ENCODE measurements at places on chromosomes 1 and 21.

DNA sequence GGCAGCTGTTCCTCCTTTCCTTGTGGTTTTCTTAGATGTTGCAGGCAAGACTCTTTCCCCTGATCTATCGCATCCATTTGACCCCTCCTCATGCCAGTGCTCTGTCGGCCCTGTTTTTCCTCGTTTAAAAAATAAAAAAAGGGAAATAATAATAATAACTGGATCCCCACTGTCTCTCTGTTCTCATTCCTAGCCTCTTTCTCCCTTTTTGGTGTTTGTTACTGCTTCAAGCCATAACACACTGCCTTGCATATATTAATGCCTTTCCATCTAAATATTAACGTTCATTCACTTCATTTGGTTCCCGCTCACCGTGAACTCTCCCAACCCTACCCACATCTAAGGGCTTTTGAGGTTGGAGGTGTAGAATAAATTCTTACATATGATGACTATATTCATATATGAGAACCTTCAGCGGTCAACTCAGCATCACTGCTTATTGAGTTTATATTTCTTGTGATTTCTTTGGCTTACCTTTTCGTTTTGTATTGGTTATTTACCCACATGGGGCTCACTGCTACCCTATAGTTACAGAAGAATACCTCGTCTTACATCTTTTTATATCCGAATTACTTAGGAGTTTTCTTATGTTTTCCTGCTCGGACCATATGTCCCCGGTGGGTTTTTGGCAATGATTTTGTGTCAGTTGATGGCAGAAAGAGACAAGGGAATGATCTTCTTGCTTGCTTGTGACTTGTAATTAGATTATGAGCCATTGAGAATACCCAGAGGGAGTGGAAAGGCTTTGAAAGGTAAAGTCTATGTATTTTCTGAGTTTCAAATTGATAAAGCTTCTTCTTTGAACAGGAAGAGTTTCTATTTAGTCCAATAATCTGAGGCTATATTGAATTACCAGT is 805 bp downstream of the ATG4C start:
- no peak for DNase-seq

GRCh38 chr21:32383812-32384211 is 9.0 kb downstream of the URB1 start:
- DNase-seq, result no peak

GRCh38 chr1:31831397-31832378 is 15.9 kb upstream of the SPOCD1 start:
- no peak for DNase-seq

DNA sequence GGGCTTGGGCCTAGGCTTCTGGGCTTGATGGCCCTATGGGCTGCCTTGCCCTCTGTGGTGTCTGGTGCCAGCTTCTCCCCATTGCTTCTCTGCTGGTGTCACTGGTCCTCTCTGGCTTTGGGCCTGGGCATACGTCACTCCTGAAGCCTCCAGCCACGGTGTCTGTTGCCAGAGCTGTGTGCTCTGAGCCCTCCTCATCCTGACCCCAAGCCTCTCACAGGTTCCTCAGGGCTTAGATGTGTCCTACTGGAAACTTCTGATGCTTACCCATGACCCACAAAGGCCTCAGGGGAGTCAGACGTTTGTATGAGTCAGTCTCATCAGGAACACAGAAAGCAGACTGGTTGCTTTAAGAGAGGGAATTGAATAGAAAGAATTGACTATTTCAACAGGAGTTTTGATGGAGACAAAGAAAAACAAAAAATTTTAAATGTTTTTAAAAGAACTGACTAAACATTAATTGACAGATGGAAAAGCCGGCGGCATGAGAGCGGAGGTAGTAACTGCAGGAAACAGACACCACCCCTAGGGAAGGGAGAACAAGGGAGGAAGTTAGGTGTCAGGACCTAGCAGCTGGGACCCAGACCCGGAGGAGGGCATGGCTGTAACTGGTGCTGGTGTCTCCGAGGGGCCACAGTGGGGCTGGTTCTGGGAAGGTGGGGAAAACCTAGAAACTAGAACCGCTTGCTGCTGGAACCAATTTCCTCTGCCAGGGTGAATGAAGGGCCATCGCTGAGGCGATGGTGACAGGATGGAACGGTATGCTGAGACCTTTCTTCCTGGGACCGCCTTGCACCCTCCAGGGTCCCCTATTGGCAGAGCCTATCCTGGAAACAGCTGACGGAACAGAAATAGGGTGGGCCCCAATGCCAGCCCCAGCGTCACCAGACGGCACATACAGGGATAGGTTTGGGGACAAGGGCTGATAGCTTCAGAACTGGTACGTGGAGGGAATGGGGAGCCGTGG is 40.0 kb upstream of the CITED4 start:
- DNase-seq, result peak; percentile 73

DNA sequence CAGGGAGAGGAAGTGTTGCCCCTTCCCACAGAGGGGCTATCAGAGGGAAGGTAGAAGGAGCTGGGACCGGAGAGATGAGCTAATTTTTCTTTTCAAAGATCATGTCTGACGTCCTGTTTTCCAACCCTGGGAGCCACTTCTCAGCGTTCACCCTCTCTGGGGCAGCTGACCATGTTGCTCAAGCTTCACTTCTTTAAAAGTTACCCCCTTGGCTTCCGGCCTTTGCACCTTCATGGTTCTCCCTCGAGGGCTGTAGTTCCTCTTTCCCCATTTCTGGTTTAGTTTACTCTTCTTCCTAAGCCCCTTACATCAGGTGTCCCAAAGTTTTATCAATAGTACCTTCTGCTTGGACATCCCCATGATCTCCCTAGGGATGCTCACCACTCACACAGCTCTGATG is 23.8 kb upstream of the CSF1 start:
- no peak for DNase-seq

DNA sequence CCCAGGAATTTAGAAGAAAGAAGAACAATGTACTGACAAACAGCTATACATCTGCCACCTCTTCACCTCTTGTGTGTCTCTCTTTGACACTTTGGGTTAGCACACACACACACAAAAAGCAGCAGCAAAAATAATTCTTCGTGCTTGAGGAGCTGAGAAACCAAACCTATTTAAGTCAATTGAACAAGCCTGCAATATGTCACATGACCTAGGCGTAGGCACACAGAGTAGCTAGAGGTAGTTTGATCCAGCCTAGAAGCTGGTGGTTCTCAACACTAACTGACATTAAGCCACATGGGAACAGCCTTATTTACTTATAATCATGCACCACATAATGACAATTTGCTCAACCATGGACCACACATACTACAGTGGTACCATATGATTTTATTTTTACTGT is 32.3 kb downstream of the RRAGC start:
- DNase-seq, result no peak

- DNase-seq, result peak; percentile 73
Observed at GRCh38 chr1:234866007-234866866, 256.3 kb upstream of the IRF2BP2 start.

GRCh38 chr21:18951271-18952038 is 547.9 kb upstream of the TMPRSS15 start:
- DNase-seq, result peak; percentile 17

GRCh38 chr21:38742580-38743260 is 63.0 kb upstream of the ETS2 start:
- DNase-seq, result no peak

DNA sequence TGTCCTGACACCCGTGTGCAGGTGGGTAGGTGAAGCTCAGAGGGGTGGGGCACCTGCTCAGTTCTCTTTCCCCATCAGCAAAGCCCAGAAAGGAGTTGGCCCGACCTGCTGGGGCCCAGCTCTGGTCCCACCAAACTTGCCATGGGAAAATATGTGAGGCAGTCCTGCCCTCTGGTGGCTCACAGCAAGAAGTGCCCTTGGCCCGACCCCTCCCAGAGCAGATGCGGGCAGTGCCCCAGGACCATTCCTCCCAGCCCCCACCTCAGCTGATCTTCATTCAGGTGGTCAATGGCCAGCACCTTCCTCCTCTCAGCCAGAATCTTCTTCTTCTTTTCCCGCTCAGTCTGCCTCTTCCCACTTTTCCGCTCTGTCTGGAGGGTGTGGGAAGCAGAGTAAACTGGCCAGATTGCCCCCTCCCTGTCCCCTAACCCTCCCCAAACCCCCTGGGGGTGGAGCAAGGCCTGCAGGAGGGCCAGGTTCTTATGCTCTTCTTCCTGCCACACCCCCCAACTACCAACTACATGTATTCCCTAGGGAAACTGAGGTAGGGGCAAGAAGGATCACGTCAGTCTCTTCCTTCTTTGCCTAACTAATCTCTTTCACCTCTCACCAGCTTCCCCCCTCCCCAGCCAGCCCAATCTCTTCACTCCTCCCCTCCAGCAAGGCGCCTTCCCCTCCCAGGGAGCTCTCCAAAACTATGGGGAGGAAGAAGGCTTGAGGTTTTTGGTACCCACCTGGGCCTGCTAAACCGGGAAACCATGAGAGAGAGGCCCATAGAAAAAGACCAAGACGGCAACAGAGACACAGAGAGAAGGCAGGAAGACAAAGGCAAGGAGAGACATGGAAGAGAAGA is 15.6 kb downstream of the TNNT2 start:
- peak; percentile 50 for DNase-seq

DNA sequence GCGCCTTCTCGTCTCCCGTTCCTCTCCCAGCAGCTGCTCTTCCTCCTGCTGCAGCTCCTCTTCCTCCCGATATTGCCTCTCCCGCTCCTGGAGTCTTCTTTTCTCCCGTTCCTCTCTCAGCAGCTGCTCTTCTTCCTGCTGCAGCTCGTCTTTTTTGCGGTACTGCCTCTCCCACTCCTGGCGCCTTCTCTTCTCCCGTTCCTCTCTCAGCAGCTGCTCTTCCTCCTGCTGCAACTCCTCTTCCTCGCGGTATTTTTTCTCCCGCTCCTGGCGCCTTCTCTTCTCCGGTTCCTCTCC is 5.3 kb downstream of the TCHH start:
- DNase-seq, result no peak

Data from fibroblast of skin of scalp (primary cell).